ENCODE measurements at places on chromosomes 5 and 9.

DNA sequence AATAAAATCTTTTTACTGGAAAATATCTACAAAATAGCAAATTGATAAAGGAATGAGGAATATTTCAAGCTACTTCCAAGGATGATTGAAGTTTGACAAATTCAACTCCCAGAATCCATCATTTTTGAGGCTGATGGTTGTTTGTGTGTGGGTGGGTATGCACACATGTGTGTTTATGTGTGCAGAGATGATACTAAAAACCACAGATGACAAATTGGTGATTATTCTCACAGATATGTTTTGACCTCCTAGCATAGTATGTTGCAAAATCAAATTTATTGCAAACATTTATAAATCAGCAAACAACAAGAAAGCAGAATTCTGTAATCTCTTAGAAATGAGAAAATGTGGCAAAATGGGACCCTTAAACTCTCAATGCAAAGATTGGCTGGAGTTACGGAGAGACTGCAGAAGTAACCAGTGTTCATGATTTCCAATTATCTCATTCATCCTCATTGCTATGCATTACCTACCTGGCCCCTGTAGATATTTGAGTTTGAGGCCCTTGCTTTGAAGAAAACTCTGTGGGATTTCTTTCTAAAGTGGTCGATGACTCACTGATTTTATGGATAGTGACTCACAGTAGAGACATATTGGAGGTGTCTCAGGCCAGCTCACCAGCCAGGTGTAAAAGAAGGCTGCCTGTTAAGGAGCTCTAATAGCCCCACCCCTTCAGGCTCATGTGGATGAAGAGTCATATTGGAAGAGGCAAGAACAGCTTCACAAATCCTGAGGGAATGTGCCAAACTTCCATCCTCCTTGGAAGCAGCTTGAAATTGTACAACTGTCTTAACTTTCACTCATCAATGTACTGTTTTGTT is 44.6 kb upstream of the TMC1 start:
- DNase-seq = peak; percentile 51

GRCh38 chr9:126626926-126627233 is 13.2 kb downstream of the LMX1B start:
- DNase-seq = no peak

GRCh38 chr5:131169810-131170539 is 769 bp upstream of the LYRM7 start:
- DNase-seq = no peak

GRCh38 chr5:138334867-138335447 is 3.1 kb upstream of the FAM53C start:
- no peak for DNase-seq

DNA sequence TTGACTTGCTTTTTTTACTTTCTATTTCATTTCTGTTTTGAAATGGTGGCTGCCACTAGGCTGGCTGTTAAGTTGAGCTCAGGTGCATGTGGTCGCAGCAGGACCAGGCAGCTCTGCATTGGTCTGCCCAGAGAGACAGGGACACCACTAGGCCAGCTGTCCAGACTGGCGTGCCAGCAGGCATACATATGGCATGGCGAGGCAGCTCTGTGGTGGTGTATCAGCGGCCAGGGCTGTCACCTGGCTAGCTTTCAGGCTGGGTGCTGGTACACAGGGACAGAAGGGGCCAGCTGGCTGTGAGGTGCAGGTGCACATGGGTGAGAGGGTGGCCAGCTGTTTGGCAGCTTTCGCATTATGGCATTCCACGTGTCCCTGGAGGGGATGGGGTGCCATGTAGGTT is 654.0 kb upstream of the ACO1 start:
- DNase-seq = no peak

DNA sequence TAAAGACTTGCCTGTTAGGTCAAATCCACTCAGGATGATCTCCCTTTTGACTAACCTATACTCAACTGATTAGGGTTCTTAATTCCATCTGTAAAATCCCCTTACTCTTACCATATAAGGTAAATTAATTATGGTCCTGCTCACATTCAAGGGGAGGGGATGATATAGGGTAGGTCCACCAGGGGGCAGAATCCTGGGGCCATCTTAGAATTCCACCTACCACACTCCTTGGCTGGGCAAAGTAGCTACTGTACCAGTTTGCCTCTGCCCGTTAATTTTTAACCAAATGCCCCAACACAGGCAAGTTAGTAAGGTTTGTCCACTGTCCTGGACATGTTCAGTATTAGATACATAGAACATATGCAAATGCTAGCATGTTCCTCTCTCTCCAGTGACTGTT is 262.4 kb downstream of the SEMA5A start:
- DNase-seq = no peak

GRCh38 chr5:32004404-32004803 is 169.7 kb downstream of the GOLPH3 start:
- DNase-seq = no peak

GRCh38 chr9:114078021-114078780 is at the start of gene AMBP:
AMBP (minus strand) TSS chr9:114078300; CDS start chr9:114078209, 91 bp downstream.
- DNase-seq = no peak

GRCh38 chr5:112735702-112736101 is 2.0 kb upstream of the APC start:
- DNase-seq = no peak

- DNase-seq = no peak
Measured at GRCh38 chr5:146016764-146017484, 80.5 kb downstream of the SH3RF2 start.

- no peak for DNase-seq
Measured at GRCh38 chr5:102295534-102296177, 428 bp downstream of the SLCO4C1 start.

- DNase-seq = no peak
Measured at GRCh38 chr5:126269511-126269910, 153.7 kb upstream of the GRAMD2B start.

GRCh38 chr5:140118302-140118936 is 4.5 kb downstream of the PURA start:
- DNase-seq = no peak

DNA sequence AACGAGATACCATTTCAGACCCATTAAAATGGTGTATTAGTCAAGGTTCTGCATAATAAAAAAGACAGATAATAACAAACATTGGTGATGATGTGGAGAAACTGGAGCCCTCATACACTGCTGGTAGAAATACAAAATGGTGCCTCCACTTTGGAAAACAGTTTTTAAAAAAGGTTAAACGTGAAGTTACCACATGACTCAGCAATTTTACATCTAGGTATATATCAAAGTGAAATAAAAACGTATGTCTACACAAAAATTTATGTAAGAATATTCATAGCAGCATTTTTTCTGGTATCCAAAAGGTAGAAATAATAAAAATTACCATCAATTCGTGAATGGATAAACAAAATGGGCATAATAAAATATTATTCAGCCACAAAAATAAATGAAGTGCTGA is 519.8 kb downstream of the TLE4 start:
- no peak for DNase-seq

DNA sequence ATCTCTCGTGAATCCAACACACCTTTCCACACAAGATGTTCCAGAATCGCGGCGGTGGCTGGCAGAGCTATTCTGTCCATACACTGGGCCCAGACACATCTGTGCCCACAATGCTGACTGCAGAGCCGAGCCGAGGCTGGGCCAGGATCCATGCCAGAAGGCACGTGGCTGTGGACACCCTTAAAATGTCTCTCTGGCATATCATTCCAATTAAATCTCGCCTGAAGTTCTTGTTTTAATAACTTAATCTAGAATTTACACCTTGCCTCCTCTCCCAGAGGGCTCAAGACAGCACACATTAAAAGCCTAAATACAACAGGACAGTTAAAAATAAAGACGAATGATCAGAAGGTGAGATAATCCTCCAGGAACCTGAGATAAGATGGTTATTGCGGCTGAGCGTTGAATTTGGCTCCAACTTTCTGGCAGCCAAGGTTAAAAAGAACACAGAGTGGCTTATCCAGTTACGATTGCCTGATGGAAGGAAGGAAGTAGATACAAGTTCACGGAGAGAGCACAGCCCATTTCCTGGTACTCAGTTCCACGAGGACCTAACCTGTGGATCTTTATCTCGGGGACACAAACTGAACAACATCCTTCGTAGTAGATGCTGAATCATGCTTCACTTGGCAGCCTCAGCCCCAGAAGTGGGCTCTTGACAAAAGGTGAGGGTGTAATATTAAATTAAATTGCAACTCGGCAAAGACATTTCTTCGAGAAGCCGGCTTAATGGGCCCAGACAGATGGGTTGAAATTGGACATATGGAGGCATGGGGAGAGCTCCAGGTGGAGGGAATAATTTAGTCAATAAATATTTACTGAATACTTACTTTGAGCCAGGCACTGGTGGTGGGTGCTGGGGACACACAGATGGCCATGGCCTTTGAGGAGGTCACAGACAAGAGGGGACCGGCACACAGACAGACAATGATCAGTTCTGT is 86.0 kb upstream of the TBC1D2 start:
- DNase-seq = no peak

DNA sequence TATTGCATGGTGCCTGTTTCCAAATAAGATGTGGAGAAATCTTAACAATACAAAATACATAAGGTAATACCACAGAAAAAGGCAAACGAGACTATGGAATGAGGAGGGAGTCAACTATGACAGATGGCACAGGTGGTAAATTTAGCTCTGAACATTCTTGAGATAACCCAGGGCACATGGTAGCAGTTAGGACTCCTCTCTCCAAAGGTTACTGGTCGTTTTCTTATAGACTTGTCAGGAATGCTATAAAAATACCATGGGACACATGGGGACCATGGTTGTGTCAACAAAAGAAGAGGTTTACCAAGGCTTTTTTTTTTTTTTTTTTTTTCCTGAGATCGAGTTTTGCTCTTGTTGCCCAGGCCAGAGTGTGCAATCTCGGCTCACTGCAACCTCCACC is 209.4 kb upstream of the RFX3 start:
- no peak for DNase-seq

- no peak for DNase-seq
Measured at GRCh38 chr5:78699552-78700153, 51.1 kb upstream of the LHFPL2 start.

- no peak for DNase-seq
Measured at GRCh38 chr5:149635394-149635793, 54.1 kb downstream of the ARHGEF37 start.

DNA sequence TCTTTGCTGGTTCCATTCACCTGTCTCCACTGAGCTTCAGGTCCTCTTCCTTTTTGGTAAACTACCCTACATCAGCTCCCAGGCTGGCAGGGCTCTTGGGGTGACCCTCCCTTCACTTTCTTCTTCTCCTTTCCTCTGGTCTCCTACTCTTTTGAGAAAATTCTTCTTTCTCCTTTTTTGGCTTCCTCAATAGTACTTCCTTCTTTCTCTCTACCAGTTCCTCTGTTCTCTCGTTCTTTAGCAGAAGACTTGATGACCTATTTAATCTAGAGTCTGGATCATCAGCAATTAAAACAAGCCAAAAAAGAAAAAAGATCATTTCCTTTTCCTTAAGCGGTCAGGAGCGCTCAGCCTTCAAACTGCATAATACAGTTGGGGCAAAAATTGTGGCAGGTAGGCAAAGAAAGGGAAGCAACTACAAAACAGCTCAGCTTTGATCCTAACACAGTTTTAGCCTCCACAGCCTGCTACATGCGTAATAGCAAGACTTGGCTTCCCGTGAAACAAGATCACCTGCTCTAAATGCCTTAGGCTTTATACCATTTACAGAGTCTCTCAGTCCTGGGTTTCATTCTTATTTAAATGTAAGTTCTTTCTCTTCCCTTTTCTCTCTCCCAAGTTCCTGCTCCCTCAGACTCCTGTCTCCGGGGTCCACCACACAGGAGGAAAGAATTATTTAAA is 14.0 kb upstream of the GSN start:
- DNase-seq = no peak

DNA sequence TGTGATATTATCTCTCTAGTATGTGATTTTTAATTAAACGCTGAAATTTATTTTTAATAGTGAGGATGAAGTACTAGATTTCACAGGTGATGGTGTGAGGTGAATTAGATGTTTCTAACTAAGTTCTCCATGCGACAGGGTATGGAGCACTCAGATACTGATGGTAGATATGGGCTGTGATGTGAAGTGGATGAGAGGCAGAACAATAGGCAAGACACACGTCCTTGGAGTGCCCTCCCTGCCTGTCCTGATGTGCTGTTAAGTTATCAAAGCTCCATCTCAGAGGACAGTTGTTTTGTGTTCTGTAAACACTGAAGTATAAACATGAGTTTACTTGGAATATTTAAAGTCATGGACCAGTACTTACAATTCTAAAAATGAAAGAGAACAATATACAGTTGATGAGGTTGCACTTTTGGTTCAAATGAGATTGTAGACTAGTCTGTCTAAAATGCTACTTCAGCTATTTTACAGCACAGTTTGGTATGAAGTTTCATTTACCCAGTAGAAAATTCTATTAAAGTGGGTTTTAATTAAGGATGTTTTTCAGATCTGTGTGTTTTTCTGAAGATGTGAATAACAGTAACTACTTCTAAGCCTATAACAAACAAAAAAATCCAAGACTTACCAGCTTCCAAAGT is 64.2 kb downstream of the C7 start:
- DNase-seq = no peak

GRCh38 chr5:178323541-178323865 is 90.9 kb upstream of the PHYKPL start:
- DNase-seq = no peak

GRCh38 chr5:68178579-68178978 is 37.0 kb upstream of the PIK3R1 start:
- DNase-seq = peak; percentile 3

DNA sequence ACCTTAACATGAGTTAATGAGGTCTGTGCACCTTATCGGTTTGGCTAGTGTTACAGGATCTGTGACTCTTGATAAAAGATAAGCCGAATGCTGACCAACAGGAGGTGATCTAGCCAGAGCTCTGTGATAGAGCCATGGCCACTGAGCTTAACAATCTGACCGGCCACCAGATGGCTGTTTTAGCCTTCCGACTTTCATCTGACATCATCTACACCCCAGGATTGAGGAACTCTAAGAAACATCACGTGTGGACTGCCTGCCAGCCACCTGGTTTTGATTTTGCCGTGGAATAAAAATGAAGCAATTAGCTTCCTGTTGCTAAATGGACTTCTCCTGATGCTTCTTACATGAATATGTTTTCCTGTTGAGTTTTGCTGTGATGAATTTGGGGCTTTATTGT is 281.3 kb downstream of the CEMIP2 start:
- DNase-seq = no peak

DNA sequence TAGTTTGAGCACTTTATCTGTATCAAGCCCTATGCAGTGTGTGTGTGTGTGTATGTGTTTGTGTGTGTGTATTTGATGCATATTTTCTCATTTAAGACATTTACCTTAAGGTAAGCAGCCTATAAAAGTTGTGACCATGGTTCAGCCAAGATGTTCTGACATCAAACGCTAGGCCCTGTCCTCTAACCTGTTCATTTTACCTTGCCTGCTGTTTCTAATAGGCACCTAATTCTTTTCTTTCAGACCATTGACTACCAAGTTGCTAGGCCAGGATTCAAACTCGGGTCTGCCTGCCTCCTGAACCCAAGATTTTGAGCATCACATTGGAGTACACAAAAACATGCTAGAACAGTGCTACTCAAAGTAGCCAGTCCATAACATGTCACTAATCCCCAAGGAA is 274.5 kb downstream of the PLK2 start:
- DNase-seq = no peak
